ENCODE measurements at places on chromosomes 11 and 22. TPM values are rescaled to one million over a fixed set of nuclear protein-coding genes. Genes with fewer than 3 reads are reported as not detected.
A peak's percentile ranks its signal among the peaks of the same experiment; 100 is the strongest.

- DNase-seq = no peak
Observed at GRCh38 chr11:95045812-95046211, 3.4 kb upstream of the KDM4F start.

DNA sequence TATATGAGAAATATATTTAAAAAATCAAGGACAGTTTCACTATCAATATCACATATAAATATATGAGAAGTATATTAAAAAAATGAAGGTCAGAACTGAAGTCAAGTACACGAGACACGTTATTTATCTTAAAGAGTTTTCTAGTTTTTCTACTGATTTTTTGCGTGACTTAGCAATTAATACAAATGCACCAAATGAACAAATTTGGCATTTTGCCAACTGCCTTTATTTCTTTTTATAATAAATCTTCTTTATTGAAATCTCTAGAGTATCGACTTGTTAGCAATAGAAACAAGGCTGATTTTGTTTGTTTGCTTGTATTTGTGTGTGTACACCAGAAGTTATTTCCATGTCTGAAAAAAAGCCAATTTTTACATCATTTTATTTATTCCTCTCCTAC is 1684.7 kb upstream of the RAG2 start:
- no peak for DNase-seq

DNA sequence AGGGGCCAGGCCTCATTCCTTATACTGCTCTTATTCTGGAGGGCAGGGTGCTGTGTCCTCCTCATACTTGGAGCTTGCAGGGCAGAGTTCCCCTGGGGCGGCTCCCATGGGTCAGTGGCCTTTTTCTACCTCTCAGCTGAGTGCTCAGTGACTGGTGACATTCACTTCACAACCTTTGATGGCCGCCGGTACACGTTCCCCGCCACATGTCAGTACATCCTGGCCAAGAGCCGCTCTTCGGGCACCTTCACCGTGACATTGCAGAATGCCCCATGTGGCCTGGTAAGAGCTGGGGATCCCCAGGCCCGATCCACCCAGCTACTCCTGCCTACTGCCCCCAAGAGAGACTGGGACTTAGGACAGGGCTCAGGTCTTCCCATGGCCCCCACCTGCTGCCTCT is 14.5 kb downstream of the OTOG start:
- no peak for DNase-seq

CARD16 gene
- 29.1 TPM for total RNA-seq

C11orf52 gene
- 3.9 TPM for total RNA-seq

GRCh38 chr22:35703861-35704584 is 13.6 kb upstream of the APOL5 start:
- DNase-seq = no peak

DNA sequence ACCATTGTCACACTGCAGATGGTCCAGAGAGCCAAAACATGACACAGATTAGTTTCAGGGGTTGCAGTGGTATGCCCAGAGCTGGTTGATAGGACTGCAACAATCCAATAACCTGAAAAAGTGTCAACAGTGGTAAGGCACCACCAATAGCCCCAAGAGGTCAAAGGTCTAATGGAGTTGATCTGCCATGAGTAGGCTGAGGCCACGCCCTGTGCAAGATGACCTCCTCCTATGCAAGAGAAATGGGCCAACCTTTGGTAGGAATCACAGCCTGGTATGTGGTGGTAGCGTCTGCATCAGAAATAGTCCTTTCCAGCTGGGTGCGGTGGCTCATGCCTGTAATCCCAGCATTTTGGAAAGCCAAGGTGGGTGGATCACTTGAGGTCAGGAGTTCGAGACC is 19.6 kb downstream of the GUCD1 start:
- no peak for DNase-seq

DNA sequence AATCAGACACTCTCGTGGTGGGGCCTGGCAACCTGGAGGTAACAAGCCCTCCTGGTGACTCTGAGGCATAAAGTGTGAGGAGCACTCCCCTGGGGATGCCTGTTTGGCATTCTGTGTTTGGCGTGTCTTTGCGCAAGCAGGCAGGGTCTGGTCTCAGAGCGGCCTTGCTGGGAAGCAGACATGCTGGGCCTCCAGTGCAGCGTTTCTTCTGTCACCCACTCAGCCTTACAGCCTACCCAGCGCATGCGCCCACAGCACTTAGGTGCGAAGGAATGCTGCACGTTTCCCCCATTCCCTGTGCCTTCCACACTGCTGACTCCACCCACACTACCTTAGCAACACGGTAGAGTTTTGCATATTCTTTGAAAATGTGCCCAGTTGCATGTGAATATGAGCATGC is 7.4 kb upstream of the CXCR5 start:
- no peak for DNase-seq

OR51B4 gene
- total RNA-seq = not detected

POU2AF1 gene
- 25.7 TPM for total RNA-seq

- peak; percentile 71 for DNase-seq
Observed at GRCh38 chr11:33869481-33870422, 22.1 kb downstream of the LMO2 start.

GRCh38 chr11:72716290-72716689 is 35.9 kb downstream of the ARAP1 start:
- no peak for DNase-seq

DNA sequence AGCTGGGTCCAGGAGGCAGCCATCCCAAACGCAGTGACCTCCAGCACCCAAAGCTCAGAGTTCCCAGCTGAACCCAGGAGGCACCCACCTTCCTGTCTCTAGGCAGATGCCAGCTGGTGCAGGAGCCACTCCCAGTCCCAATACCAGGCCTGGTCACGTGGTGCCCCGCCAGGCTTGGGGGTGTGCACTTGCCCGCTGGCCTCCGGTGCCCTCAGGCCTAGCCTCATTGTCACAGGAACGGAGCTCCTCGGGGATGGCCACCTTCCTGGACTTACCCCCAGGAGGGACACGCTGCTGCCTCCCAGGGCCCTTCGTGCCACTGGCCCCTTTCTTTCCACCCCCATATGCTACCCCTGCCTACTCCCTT is 4.6 kb downstream of the BID start:
- no peak for DNase-seq

GRCh38 chr22:44351685-44352377 is 39.1 kb upstream of the SHISAL1 start:
- no peak for DNase-seq

DNA sequence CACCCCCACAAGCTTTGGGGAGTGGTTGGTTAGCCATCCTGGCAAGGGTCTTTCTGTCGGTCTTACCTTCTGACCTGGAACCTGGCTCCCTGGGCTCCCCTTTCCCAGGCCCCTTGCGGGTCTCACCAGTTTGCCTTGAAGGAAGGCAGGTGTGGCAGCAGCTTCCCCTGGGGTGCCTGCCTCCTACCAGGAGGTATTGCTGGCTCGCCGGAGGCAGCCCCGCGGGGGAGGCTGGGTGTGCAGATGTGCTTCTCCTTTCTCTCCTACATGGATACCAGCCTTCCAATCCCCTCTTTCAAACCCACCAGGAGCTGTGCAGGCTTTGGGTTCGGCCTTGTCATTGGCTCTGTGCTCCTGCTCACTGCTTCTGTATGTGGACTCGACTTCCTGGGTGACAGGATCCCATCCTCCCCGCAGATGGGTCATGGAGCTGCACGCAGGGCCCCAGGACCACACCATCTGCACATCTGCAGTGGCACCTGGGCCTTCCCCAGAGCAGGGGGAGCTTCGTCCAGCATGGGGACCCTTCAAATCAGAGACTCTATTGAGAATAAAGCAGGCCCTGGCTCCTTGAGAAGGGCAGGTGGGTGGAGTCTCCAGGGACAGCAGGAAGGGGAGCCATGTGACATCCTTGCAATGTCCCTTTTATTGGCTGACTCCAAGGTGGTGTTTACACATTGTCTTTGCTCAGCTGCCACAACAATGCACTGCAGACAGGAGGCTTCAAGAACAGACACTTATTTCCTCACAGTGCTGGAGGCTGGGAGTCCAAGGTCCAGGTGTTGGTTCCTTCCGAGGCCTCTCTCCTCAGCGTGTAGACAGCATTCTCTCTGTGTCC is 592.0 kb downstream of the BRD1 start:
- DNase-seq = no peak

CHST1 gene
- total RNA-seq = not detected

LRRC32 gene
- total RNA-seq = 117 TPM

GRCh38 chr11:69221086-69221485 is 65.4 kb downstream of the SMIM38 start:
- no peak for DNase-seq

OR10G4 gene
- total RNA-seq = not detected

- no peak for DNase-seq
Observed at GRCh38 chr11:1845561-1846452, 7.0 kb downstream of the TNNI2 start.

DNA sequence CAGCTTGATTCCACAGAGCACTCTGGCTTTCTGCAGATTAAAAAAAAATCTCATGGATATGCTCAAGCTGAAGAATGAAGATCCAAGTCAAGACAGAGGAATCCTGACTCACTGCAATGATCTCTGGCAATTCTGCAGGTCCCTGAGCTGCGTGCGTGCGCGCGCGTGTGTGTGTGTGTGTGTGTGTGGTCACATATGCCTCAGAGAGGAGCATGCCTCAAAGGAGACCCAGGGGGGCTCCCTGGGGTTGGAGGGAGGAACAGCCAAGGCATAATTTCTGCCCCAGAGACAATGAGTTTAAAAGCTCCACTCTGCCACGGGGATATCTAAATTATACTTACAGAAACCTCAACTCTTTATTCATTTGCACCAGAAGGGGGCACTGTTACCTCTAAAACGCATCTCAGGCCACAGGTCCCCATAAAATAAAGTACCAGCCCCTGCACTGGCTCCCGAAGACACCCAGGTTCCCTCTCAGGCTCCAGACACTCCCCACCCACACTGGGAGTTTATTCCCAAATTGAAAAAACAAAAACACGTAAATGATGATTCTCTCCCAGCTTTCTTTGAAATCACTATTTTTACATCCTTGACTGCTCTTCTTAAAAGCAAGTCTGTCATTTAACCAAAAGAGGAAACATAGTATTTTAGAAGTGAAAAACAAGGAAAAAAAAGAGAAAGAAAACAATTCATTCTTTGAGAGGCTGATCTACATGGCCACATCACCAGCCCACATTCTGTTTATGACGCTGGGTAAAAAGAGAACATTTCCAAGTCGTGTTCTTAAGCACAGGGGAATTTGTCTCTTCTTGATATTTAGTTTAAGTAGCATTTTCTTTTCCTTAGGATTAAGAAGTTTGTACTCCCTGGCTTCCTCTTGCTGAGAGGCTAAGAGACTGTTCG is 401.0 kb downstream of the LARGE1 start:
- no peak for DNase-seq
